ENCODE measurements at places on chromosomes 1 and 21.

GRCh38 chr1:10788592-10789006, 7.8 kb downstream of the CASZ1 start:
- no peak overlapping the region for H3K4me3 ChIP-seq
- DNase-seq, result no peak
- H3K36me3 ChIP-seq, result no peaks in the 10 kb centered on the region

DNA sequence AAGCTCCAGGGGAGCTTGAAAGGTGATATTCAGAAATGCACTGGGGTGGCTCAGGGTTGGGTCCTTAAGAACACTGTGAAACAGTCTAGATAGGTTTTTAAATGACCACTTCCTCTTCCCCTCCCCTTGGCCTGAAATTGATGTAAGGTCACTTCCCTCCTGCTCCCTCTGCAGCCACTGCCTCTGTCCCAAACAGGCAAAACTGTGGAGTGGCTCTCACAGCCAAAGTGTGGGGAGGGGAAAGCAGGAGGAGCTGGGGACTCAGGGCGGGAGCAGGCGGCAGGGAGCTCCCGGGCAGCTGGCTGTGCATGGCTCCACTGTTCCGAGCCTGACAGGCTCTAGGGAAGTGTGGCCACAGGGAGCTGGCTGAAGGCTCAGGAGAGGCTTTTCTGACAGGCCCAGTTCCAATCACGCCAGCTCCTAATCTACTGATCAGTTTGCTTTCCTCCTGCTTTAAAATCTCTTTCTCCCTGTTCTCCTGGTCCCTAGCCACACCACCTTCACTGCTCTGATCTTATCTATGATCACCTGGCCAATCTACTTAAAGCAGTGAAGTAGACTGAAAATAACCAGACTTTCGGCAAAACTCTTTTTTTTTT, 5.1 kb upstream of the CSRP1 start:
- no peaks in the 10 kb centered on the region for H3K27me3 ChIP-seq
- no peaks in the 10 kb centered on the region for H3K36me3 ChIP-seq
- DNase-seq, result peak; percentile 41
- no peak overlapping the region for H3K4me3 ChIP-seq

- H3K27ac ChIP-seq, result no peak overlapping the region
- no peak for DNase-seq
These were observed 13.4 kb downstream of the ELOA start for GRCh38 chr1:23756676-23757075.

GRCh38 chr1:236604905-236605806, 840 bp upstream of the HEATR1 start:
- peaks cover 4% of the 10 kb centered on the region for H3K4me1 ChIP-seq
- H3K36me3 ChIP-seq, result no peaks in the 10 kb centered on the region
- H3K4me3 ChIP-seq, result peak overlapping the region; percentile 84
- DNase-seq, result no peak
- no peaks in the 10 kb centered on the region for H3K27me3 ChIP-seq

DNA sequence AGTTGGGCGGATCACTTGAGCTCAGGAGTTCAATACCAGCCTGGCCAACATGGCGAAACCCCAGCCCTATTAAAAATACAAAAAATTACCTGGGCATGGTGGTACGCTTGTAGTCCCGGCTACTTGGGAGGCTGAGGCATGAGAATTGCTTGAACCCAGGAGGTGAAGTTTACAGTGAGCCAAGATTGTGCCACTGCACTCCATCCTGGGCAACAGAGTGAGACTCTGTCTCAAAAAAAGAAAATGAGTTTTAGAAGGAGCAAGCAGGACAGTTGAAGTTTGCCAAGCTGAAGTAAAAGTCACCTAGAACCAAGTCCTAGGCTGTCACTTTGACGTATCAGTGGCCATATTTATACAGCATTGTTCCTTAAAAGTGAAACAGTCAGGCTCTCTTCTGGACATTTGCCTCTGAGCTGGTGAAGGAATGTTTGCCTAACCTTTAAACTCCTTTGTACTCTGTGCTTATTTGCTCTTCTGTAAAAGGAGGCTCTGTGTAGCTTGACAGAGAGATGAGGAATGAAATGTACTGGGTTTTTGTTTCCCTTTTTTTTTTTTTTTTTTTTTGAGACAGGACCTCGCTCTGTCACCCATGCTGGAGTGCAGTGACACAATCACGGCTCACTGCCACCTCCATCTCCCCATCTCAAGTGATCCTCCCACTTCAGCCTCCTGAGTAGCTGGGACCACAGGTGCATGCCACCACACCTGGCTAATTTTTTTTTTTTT, 2.8 kb downstream of the RAB4A start:
- no peaks in the 10 kb centered on the region for H3K36me3 ChIP-seq
- no peak overlapping the region for H3K4me3 ChIP-seq
- H3K27me3 ChIP-seq, result no peaks in the 10 kb centered on the region
- H3K4me1 ChIP-seq, result peaks cover 21% of the 10 kb centered on the region

GRCh38 chr1:178275049-178275448, 181.1 kb downstream of the RASAL2 start:
- no peaks in the 10 kb centered on the region for H3K27me3 ChIP-seq
- H3K4me3 ChIP-seq, result no peak overlapping the region
- no peaks in the 10 kb centered on the region for H3K4me1 ChIP-seq
- no peak for DNase-seq

GRCh38 chr1:201401700-201402099, 2.6 kb upstream of the LAD1 start:
- H3K4me3 ChIP-seq, result no peak overlapping the region
- no peaks in the 10 kb centered on the region for H3K36me3 ChIP-seq
- DNase-seq, result no peak
- no peaks in the 10 kb centered on the region for H3K27me3 ChIP-seq
- H3K27ac ChIP-seq, result no peak overlapping the region

DNA sequence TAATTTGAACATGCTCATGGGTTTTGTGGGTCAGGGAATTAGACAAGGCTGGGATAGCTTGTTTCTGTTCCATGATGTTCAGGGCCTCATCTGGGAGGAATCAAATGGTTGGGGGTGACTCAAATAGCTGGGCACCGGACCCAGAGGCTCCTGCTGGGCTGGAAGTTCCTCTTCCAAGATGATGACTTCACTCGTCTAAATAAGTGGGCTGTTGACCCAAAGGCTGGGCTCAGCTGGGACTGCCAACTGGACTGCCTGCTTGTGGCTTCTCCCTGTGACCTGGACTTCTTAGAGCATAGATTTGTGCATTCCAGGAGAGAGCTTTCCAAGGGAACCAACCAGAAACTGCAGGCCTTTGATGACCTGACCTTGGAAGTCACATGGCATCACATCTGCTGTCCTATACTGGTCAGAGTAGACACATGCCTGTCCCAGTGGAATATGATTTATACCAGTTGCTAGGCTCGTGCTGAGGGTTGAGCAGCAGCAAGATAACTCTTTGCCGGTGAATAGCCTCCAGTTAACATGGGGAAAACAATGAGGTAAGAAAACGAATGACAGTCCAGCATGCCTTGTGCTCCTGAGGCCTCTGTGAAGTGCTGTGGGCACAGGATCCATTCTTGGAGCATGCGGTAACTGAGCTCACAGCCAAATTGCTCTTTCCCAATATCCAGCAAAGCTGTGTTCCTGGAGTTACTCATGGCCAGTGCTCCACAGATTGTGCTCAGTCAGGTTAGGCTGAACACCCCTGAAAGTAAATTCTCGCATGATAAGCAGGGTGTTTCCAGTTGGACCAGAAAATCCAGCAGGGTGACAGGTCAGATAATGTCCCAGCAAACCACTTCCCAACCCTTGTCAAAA, 272.9 kb upstream of the TMEM51 start:
- H3K4me1 ChIP-seq, result no peaks in the 10 kb centered on the region
- DNase-seq, result no peak
- H3K36me3 ChIP-seq, result no peaks in the 10 kb centered on the region
- no peaks in the 10 kb centered on the region for H3K27me3 ChIP-seq
- no peak overlapping the region for H3K27ac ChIP-seq

GRCh38 chr21:39148975-39149374, 34.3 kb downstream of the PSMG1 start:
- no peaks in the 10 kb centered on the region for H3K27me3 ChIP-seq
- no peaks in the 10 kb centered on the region for H3K36me3 ChIP-seq
- H3K4me1 ChIP-seq, result no peaks in the 10 kb centered on the region
- no peak for DNase-seq
- no peak overlapping the region for H3K27ac ChIP-seq

DNA sequence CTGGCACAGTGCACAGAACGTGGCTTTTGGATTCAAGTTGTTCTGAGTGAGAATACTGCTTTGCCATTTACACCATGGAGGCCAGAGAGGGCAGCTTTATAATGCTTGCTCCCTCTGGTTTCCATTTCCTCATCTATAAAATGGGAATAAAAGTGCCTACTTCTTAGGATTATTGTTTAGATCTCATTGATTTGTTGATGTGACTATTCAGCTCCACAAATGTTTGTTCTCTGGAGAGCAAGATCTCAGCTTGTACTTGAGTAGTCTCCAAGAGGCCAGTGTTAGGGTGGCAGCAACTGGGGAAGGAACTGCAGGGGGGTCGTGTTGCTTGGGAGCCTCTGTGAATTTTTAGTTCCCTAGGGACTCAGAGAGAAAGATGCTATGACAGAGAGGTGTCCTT, 55.2 kb downstream of the YARS1 start:
- no peak for DNase-seq
- peaks cover 44% of the 10 kb centered on the region for H3K4me1 ChIP-seq
- no peaks in the 10 kb centered on the region for H3K36me3 ChIP-seq
- no peak overlapping the region for H3K4me3 ChIP-seq

- H3K27me3 ChIP-seq, result no peaks in the 10 kb centered on the region
- H3K4me3 ChIP-seq, result peak overlapping the region; percentile 81
These were observed 613 bp upstream of the ERO1B start for GRCh38 chr1:236282425-236282716.

- H3K36me3 ChIP-seq, result no peaks in the 10 kb centered on the region
- H3K4me3 ChIP-seq, result no peak overlapping the region
- no peaks in the 10 kb centered on the region for H3K27me3 ChIP-seq
- no peak overlapping the region for H3K27ac ChIP-seq
These were observed 34.0 kb downstream of the MEGF6 start for GRCh38 chr1:3577300-3577699.

DNA sequence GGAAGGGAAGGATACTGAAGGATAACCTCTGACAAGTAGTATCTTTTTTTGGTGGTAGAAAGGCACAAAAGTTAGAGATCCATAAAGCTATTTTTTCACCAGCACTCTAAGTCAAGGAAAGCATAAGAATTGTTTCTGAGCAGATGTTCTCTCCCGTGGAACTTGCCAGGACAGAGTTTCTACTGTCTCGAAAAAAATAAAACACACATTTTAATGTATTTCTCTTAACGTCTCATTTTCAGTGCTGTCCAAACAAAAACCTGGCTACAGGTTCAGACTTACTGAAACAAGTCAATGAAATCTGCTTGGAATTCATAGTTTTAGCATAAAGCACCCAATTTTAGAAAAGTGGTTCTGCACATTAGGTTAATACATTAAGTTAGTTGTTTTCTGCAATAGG, 338.3 kb downstream of the LTN1 start:
- no peak overlapping the region for H3K27ac ChIP-seq
- no peaks in the 10 kb centered on the region for H3K36me3 ChIP-seq
- H3K4me3 ChIP-seq, result no peak overlapping the region
- DNase-seq, result no peak

DNA sequence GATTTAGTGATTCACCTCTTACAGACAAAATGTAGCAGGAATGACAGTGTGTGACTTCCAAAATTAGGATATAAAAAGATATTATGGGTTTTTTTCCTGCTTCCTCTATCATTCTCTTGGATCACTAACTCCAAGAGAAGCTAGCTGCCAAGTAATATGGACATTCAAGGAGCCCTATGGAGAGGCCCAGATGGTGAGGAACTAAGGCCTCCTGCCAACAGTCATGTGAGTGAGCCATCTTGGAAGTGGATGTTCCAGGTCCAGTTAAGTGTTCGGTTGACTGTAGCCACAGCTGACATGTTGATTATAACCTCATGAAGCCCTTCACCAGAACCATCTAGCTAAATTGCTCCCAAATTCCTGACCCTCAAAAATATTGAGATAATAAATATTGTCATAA, 38.8 kb downstream of the CD160 start:
- no peak overlapping the region for H3K4me3 ChIP-seq
- H3K36me3 ChIP-seq, result no peaks in the 10 kb centered on the region

DNA sequence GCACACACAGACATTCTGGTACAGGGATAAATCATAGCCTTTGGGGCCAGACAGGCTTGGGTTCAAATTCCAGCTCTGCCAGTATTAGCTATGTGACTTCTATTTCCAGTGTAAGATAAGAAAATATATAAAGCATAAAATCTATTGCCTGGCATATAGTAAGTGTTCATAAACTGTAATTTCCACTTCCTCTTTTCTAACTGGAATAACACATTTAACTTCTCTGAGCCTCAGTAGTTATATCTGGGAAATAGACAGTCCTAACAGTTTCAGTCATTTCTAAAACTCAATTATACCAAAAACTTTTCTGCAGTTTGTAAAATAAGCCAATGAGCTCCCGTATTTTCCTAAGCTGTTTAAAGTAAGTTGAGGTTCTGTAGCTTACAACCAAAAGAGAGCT, 351.4 kb downstream of the ZNF326 start:
- no peak overlapping the region for H3K27ac ChIP-seq
- H3K27me3 ChIP-seq, result no peaks in the 10 kb centered on the region
- H3K4me3 ChIP-seq, result no peak overlapping the region
- H3K36me3 ChIP-seq, result no peaks in the 10 kb centered on the region
- no peaks in the 10 kb centered on the region for H3K4me1 ChIP-seq
- no peak for DNase-seq

GRCh38 chr1:172700556-172700955, 41.7 kb downstream of the FASLG start:
- H3K27me3 ChIP-seq, result no peaks in the 10 kb centered on the region
- H3K27ac ChIP-seq, result no peak overlapping the region
- H3K4me3 ChIP-seq, result no peak overlapping the region
- no peaks in the 10 kb centered on the region for H3K4me1 ChIP-seq
- no peak for DNase-seq

DNA sequence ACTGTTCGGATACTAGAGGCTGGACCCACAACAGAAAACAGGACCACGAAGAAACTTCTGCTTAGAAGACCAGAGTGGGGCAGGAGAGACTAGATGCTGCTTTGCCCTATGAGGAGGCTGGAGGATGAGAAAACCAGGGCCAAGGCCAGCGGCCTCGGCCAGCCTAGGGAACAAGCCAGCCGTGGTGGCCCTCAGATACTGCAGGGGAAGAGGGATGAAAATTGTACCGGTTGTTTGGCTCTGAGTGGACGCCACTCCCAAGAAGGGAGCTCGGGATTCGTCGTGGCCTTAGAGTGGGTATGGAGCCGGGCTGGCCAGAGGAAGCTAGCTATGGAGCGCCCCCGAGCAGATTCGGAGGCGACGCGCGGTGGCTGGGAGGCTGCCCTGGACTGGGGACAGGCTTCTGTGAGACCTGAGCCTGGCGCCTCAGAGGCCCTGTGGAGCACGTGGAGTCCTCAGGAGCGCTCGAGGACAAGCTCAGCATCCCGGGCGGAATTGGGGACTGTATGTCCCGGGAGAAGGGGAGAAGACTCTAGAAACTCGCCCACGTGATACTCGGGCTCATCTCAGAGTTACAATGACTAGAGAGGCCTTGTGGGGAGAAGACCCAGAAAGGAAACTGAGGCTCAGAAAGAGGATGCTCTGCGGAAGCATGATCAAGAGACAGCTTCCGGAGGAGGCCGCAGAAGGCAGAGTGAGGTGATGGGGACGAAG, 2.8 kb downstream of the PRRX1 start:
- no peak for DNase-seq
- H3K36me3 ChIP-seq, result no peaks in the 10 kb centered on the region
- H3K27me3 ChIP-seq, result no peaks in the 10 kb centered on the region
- peaks cover 23% of the 10 kb centered on the region for H3K4me1 ChIP-seq
- no peak overlapping the region for H3K27ac ChIP-seq

- peak; percentile 82 for DNase-seq
- peaks cover 29% of the 10 kb centered on the region for H3K4me1 ChIP-seq
- no peaks in the 10 kb centered on the region for H3K27me3 ChIP-seq
These were observed 23.0 kb downstream of the ACTA1 start for GRCh38 chr1:229410692-229411433.

Data from testis (tissue), 5 donors.